AG04450 (cell line): ENCODE measurements at places on chromosomes 1 and 21. TPM values are rescaled to one million over a fixed set of nuclear protein-coding genes. Genes with fewer than 3 reads are reported as not detected.

GRCh38 chr1:117894078-117894477, 35.3 kb downstream of the GDAP2 start:
- DNase-seq = no peak

- no peak for DNase-seq
These were observed 27.4 kb upstream of the DUSP23 start for GRCh38 chr1:159753386-159753785.

DNA sequence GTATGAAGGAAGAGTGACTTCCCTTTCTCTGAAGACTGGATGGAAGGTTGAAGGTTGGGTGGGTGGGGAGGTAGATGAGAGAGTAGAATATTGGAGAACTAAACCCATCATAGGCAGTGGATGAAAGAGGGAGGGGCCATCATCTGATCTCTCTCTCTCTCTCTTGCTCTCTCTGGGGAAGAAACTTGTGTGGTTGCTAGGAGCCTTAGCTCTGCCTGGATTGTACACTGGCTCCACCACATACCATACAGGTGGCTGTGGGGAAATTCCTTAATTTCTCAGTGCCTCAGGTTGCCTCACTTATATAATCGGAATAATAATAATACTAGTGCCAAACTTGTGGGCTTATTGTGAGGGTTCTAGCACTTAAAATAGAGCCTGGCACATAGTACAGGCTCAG, 9.5 kb downstream of the XCL1 start:
- DNase-seq = no peak

DNA sequence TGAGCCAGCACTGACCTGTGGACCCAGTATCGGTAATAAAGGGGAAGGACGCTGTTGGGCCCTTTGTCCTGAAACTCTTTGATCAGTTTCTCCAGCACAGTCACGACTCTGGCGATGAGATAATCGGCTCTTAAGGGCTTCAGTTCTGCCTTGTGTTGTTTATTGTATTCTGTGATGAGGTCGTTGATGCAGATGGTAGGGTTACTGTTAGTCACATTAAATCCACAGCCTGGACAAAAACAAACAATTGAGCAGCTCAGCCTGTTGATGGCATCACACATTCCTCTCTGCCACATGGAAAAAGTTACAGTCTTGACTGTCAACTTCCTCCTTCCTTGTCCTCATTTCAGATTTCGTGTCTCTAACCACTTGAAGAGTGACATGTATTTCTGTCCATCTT, 57.6 kb downstream of the SIM2 start:
- no peak for DNase-seq

DNA sequence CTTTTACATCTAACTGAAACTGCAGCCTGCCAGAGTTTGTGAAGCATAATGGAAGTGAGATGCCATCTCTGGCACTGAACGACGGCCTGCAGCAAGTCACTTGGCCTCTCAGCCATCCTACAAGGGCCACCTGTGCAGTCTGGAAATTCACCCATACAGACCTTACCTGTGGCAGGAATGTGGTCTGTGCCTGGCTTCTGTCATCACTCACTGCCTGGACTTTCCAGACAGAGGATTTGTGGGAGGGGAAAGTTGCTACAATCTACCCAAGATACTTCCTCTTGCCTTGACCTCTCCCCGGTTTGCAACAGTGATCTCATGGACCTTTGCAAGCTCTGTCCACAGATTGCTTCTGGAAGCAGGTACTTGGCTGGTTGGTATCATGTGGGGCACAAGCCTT, 58.4 kb upstream of the ATP1B1 start:
- no peak for DNase-seq

- DNase-seq = peak; percentile 37
These were observed 66.4 kb upstream of the BTG3 start for GRCh38 chr21:17679002-17679600.

- no peak for DNase-seq
These were observed 186.4 kb downstream of the HMCN1 start for GRCh38 chr1:185920602-185921001.

The ZNF648 gene
- polyA plus RNA-seq = not detected in 2 replicates
